ENCODE measurements at places on chromosomes 7 and 10.

GRCh38 chr10:17250736-17251135, 22.7 kb downstream of the VIM start:
- no peak for DNase-seq

DNA sequence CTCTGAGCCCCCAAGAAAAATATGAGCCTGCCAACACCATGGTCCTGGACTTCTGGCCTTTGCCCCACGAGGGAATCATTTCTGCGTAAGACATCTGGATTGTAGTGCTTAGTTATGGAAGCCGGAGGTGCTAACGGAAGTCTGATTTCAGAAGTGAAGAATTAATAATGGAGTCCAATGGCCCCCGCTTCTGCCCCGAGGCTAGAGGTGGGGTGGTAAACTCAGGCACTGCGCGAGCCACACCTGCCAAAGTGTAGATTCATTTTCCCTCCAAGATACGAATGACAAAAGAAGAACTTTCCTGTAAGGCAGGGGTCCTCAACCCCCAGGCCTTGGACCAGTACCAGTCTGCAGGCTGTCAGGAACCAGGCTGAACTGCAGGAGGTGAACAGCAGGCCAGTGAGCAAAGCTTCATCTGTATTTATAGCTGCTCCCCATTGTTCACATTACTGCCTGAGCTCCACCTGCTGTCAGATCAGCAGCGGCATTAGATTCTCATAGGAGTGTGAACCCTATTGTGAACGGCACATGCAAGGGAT, 22.3 kb downstream of the CNPY1 start:
- DNase-seq: no peak

- no peak for DNase-seq
Measured at GRCh38 chr10:101881036-101881774, 37.6 kb upstream of the KCNIP2 start.

- no peak for DNase-seq
Measured at GRCh38 chr10:98396096-98397063, 18.6 kb downstream of the PYROXD2 start.

DNA sequence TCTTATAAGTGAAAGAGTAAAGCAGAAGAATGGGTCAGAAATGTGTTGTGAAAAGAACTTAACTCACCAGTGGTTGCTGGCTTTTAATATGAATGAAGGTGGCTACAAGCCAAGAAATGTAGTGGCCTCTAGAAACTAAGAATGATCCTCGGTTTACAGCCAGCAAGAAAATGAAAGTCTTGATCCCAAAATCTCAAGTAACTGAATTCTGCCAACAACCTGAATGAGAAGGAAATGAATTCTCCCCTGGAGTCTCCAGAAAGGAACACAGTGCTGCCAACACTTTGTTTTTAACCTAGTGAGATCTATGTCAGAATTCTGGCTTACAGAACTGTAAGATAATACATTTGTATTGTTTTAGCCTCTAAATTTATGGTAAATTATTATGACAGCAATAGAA, 193.0 kb downstream of the FZD1 start:
- DNase-seq: no peak
